ENCODE measurements at places on chromosomes 6 and 20.

DNA sequence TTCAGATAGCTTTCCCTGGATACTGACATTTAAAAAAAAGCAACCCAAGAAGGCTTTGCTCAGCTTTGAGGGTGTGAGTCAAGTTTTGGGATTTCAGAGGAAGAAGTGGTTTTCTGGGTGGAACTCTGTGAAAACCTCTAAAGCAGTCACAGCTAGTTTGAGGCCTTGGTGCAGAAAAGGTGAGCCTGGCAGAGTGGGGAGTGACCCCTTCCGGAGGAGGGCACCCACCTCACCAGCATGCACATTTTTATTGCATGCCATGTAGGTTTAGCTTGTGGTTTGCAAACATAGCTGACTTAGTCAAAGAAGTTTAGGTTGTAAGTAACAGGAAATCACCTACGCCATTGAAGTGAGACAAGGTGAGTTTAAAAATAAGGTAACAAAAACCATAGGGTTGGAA, 146.8 kb upstream of the PMEPA1 start:
- peaks cover 3% of the 10 kb centered on the region for H3K4me1 ChIP-seq
- no peak for DNase-seq
- no peaks in the 10 kb centered on the region for H3K36me3 ChIP-seq
- H3K4me3 ChIP-seq = no peak overlapping the region
- H3K27ac ChIP-seq = no peak overlapping the region
- peaks cover 8% of the 10 kb centered on the region for H3K27me3 ChIP-seq

- no peak overlapping the region for H3K4me3 ChIP-seq
- H3K27me3 ChIP-seq = no peaks in the 10 kb centered on the region
- H3K4me1 ChIP-seq = no peaks in the 10 kb centered on the region
- DNase-seq = no peak
- H3K27ac ChIP-seq = no peak overlapping the region
Measured at GRCh38 chr6:128500014-128500413, 20.4 kb downstream of the PTPRK start.

GRCh38 chr6:35048031-35048613, 93.0 kb downstream of the TCP11 start:
- DNase-seq = no peak
- H3K27ac ChIP-seq = no peak overlapping the region
- H3K27me3 ChIP-seq = no peaks in the 10 kb centered on the region
- no peak overlapping the region for H3K4me3 ChIP-seq

DNA sequence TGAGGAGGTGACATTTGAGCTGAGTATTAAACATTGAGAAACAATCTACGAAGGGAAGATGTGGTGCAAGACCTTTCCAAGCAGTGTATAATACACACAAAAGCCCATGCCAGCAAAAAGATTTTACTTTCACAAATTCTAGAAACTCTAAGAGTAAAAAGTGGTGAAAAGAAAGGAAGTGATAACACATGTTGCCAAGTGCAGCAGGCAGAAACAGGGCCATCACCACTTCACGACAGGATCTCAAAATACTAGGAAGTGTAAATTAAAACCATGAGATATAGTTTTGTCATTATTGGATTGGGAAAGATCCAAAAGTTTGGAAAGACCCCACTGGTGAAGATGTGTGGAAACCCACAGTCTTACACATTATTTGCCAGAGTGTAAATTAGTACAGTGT, 1.7 kb upstream of the ENTPD6 start:
- H3K36me3 ChIP-seq = no peaks in the 10 kb centered on the region
- no peak for DNase-seq
- H3K4me1 ChIP-seq = peaks cover 20% of the 10 kb centered on the region
- peak overlapping the region; percentile 15 for H3K4me3 ChIP-seq
- peak overlapping the region; percentile 2 for H3K27ac ChIP-seq

- no peak overlapping the region for H3K4me3 ChIP-seq
- no peaks in the 10 kb centered on the region for H3K27me3 ChIP-seq
- H3K4me1 ChIP-seq = peaks cover 5% of the 10 kb centered on the region
- H3K27ac ChIP-seq = no peak overlapping the region
- DNase-seq = peak; percentile 59
Measured at GRCh38 chr20:31560094-31560745, 44.9 kb upstream of the ID1 start.

GRCh38 chr6:53179961-53180651, 31.5 kb upstream of the GCM1 start:
- DNase-seq = peak; percentile 33
- H3K27ac ChIP-seq = peak overlapping the region; percentile 73
- peaks cover 26% of the 10 kb centered on the region for H3K4me1 ChIP-seq
- H3K36me3 ChIP-seq = peaks cover 5% of the 10 kb centered on the region

- H3K4me3 ChIP-seq = peak overlapping the region; percentile 95
- peak overlapping the region; percentile 99 for H3K27ac ChIP-seq
- H3K36me3 ChIP-seq = peaks cover 48% of the 10 kb centered on the region
- DNase-seq = no peak
Measured at GRCh38 chr6:32664827-32665362, 1.6 kb downstream of the HLA-DQB1 start.

GRCh38 chr6:75334266-75335040, 49.9 kb upstream of the TMEM30A start:
- no peaks in the 10 kb centered on the region for H3K36me3 ChIP-seq
- H3K27ac ChIP-seq = no peak overlapping the region
- H3K4me1 ChIP-seq = peaks cover 2% of the 10 kb centered on the region
- no peak for DNase-seq
- H3K4me3 ChIP-seq = no peak overlapping the region

DNA sequence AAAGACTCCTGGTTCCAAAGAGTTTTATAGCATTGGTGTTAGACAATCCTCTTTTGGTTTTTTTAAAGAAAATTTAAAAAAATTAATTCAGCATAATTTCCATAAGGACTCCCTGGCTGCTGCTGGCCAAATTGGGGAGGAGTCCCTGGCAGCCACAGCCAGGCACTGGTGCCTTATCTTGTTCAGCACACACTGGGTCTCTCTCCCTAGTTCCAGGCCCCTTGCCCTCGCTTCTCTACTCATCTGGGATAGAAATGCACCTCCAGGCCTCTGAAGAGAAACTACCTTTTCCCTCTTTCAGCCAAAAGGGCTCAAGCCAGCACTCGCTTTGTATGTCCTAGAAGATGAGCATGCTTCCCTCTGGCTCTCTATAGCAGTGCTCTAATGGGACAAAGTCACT, 13.4 kb upstream of the MAPK13 start:
- DNase-seq = no peak
- peaks cover 63% of the 10 kb centered on the region for H3K4me1 ChIP-seq
- H3K27ac ChIP-seq = peak overlapping the region; percentile 14

- H3K4me1 ChIP-seq = peaks cover 34% of the 10 kb centered on the region
- no peaks in the 10 kb centered on the region for H3K27me3 ChIP-seq
- peaks cover 7% of the 10 kb centered on the region for H3K36me3 ChIP-seq
- DNase-seq = no peak
- no peak overlapping the region for H3K27ac ChIP-seq
- no peak overlapping the region for H3K4me3 ChIP-seq
Measured at GRCh38 chr6:163438940-163439335, 24.4 kb downstream of the QKI start.

- peaks cover 4% of the 10 kb centered on the region for H3K4me1 ChIP-seq
- H3K27ac ChIP-seq = no peak overlapping the region
- H3K27me3 ChIP-seq = peaks cover 2% of the 10 kb centered on the region
- H3K4me3 ChIP-seq = no peak overlapping the region
- no peak for DNase-seq
- no peaks in the 10 kb centered on the region for H3K36me3 ChIP-seq
Measured at GRCh38 chr6:116983375-116983774, 106.3 kb downstream of the RFX6 start.

- no peaks in the 10 kb centered on the region for H3K4me1 ChIP-seq
- no peak overlapping the region for H3K4me3 ChIP-seq
- no peak for DNase-seq
- no peaks in the 10 kb centered on the region for H3K27me3 ChIP-seq
- no peak overlapping the region for H3K27ac ChIP-seq
Measured at GRCh38 chr6:109834595-109835437, 143.3 kb upstream of the GPR6 start.

GRCh38 chr20:21326700-21327099, 23.6 kb downstream of the XRN2 start:
- no peaks in the 10 kb centered on the region for H3K27me3 ChIP-seq
- H3K4me1 ChIP-seq = peaks cover 36% of the 10 kb centered on the region
- peaks cover 25% of the 10 kb centered on the region for H3K36me3 ChIP-seq
- no peak overlapping the region for H3K4me3 ChIP-seq

GRCh38 chr6:15421945-15422733, 176.3 kb downstream of the JARID2 start:
- no peak overlapping the region for H3K4me3 ChIP-seq
- peaks cover 44% of the 10 kb centered on the region for H3K4me1 ChIP-seq
- H3K27me3 ChIP-seq = no peaks in the 10 kb centered on the region
- peak overlapping the region; percentile 95 for H3K27ac ChIP-seq
- peaks cover 25% of the 10 kb centered on the region for H3K36me3 ChIP-seq

- H3K27me3 ChIP-seq = peaks cover 12% of the 10 kb centered on the region
- no peak overlapping the region for H3K4me3 ChIP-seq
- no peaks in the 10 kb centered on the region for H3K36me3 ChIP-seq
Measured at GRCh38 chr20:36155991-36156390, 1.5 kb downstream of the EPB41L1 start.

DNA sequence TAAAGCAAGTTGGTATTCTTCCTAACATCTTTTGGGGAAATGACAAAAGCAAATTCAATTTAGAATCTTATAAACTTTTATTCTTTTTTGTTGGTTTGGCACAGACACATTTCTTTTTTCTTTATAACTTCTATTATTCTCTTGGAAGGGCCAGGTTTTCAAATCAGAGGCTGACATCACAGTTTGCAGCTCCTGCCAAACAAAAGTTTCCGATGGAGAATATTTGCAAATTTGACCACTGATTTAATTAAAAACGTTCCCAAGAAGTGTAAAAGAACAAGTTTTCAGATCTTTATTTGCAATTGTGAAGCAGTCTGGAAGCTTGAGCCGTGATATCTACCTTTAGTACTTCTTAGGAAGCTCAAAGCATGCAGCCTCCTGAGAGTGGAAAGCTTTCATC, 53.8 kb upstream of the CD83 start:
- no peak overlapping the region for H3K4me3 ChIP-seq
- H3K4me1 ChIP-seq = peaks cover 4% of the 10 kb centered on the region
- no peak for DNase-seq
- no peak overlapping the region for H3K27ac ChIP-seq

Measured in memory B cell (primary cell).